ENCODE measurements at places on chromosomes 3 and 15.

DNA sequence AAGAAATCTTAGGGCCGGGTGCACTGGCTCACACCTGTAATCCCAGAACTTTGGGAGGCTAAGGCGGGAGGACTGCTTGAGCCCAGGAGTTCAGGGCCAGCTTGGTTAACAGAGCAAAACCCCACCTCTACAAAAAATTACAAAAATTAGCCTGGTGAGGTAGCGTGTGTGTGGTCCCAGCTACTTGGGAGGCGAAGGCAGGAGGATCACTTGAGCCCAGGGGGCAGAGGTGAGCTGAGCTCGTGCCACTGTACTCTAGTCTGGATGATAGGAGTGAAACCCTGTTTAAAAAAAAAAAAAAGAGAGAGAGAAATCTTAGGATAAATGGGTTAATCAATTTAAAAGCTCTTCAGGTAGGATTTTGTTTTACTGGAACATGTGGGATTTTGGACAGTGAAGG is 31.2 kb upstream of the DUT start:
- H3K36me3 ChIP-seq: no peaks in the 10 kb centered on the region
- no peaks in the 10 kb centered on the region for H3K4me1 ChIP-seq
- H3K27me3 ChIP-seq: no peaks in the 10 kb centered on the region
- H3K4me3 ChIP-seq: no peak overlapping the region
- no peak for DNase-seq
- H3K27ac ChIP-seq: no peak overlapping the region

GRCh38 chr15:74835312-74835823 is 7.6 kb downstream of the ULK3 start:
- H3K36me3 ChIP-seq: no peaks in the 10 kb centered on the region
- H3K4me1 ChIP-seq: no peaks in the 10 kb centered on the region
- no peak for DNase-seq
- no peaks in the 10 kb centered on the region for H3K27me3 ChIP-seq
- no peak overlapping the region for H3K27ac ChIP-seq

DNA sequence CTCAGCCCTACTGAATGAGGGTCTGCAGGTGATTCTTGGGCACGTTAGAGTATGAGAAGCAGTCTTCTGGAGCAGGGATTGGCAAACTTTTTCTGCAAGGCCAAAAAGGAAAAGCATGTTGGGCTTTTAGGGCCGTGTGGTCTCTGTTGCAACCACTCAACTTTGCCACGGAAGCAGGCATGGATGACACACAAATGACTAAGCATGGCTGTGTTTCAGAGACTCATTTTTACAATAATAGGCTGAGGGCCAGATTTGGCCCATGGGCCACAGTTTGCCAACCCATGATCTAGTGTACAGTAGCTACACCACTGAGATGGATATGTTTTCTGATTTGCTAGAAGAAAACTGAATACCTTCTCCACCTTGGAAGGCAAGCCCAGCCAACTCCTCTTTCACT is 66.1 kb upstream of the PRICKLE2 start:
- no peaks in the 10 kb centered on the region for H3K36me3 ChIP-seq
- H3K4me1 ChIP-seq: no peaks in the 10 kb centered on the region
- DNase-seq: no peak
- H3K4me3 ChIP-seq: no peak overlapping the region
- no peaks in the 10 kb centered on the region for H3K27me3 ChIP-seq

GRCh38 chr15:87489902-87490665 is 766.5 kb downstream of the NTRK3 start:
- H3K27ac ChIP-seq: no peak overlapping the region
- H3K4me1 ChIP-seq: no peaks in the 10 kb centered on the region
- H3K27me3 ChIP-seq: no peaks in the 10 kb centered on the region

- no peak overlapping the region for H3K4me3 ChIP-seq
- no peaks in the 10 kb centered on the region for H3K36me3 ChIP-seq
- no peaks in the 10 kb centered on the region for H3K4me1 ChIP-seq
- H3K27ac ChIP-seq: no peak overlapping the region
Observed at GRCh38 chr15:52924630-52925029, 134.5 kb upstream of the ONECUT1 start.

DNA sequence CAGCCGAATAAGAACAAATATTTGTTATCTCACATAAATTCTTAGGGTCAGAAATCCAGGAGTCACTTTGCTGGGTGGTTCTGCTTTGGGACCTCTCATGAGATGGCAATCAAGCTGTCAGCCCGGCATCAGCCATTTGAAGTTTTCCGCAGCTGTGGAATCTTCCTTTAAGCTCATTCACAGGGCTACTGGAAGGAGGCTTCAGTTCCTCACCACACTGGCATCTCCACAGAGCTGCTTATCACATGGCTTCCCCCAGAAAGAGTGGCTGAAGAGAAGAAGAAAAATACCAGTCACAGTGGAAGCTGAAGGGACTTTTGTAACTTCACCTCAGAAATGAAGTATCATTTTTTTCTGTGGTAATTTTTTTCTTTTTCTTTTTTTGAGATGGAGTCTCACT is 267.7 kb downstream of the CHL1 start:
- H3K36me3 ChIP-seq: no peaks in the 10 kb centered on the region
- no peaks in the 10 kb centered on the region for H3K27me3 ChIP-seq
- no peak for DNase-seq
- H3K4me3 ChIP-seq: no peak overlapping the region

GRCh38 chr3:127390365-127391025 is 102.6 kb upstream of the PRR20G start:
- DNase-seq: no peak
- no peaks in the 10 kb centered on the region for H3K36me3 ChIP-seq
- H3K27ac ChIP-seq: no peak overlapping the region
- H3K4me1 ChIP-seq: no peaks in the 10 kb centered on the region
- no peaks in the 10 kb centered on the region for H3K27me3 ChIP-seq
- no peak overlapping the region for H3K4me3 ChIP-seq

DNA sequence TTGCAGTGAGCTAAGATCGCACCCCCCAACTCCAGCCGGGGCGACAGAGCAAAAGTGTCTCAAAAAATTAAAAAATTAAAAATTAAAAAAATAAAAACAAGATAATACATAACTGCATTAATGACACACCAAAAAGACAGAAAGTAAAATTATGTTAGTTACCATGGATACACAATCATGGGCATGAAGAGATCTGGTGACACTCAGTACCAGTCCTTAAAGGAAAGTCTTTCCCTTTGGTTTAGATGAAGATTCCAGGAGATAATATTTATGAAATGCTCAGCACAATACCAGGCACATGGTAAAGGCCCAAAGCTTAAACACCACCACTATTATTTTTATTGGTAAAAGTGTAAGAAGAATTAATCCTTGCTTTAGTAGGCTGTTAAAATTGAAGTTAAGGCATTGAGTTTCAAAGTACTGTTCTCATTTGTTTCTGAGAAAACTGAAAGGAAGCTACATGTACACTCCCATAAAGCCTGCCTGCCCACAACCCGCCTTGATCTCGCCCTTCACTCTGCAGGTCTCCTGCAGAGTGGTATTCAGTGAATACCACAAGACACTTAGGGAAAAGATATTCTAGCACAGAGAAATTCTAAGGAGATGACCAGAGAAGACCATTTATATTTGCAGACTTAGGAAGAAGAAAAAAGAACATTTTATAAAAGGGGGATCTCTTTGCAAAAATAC is 52.3 kb downstream of the SUCLG2 start:
- H3K4me3 ChIP-seq: no peak overlapping the region
- H3K4me1 ChIP-seq: peaks cover 75% of the 10 kb centered on the region
- H3K27me3 ChIP-seq: no peaks in the 10 kb centered on the region
- H3K36me3 ChIP-seq: no peaks in the 10 kb centered on the region
- H3K27ac ChIP-seq: no peak overlapping the region
- DNase-seq: peak; percentile 31

GRCh38 chr15:52575072-52575471 is 6.2 kb upstream of the ARPP19 start:
- DNase-seq: no peak
- no peak overlapping the region for H3K27ac ChIP-seq
- no peak overlapping the region for H3K4me3 ChIP-seq
- H3K36me3 ChIP-seq: no peaks in the 10 kb centered on the region

DNA sequence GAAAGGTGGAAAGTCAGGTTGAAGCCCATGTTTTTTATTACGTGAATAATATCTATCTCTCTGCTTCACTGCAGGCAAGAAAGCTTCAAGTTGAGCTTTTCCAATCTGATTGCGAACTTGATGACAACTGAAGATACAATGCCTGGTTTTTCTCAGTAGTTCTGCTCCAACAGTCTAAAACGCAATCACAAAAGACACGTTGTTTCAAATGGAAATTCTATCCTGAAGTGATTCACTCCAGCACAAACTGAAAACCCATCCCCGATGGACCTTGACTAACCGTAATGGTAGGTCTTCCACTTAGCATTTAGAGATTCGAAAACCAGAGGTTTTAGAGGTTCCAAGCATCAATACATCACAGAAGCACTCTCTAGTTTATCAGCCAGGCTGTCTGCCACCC is 10.6 kb downstream of the B4GALT4 start:
- H3K27ac ChIP-seq: no peak overlapping the region
- DNase-seq: no peak
- H3K27me3 ChIP-seq: no peaks in the 10 kb centered on the region
- no peak overlapping the region for H3K4me3 ChIP-seq
- peaks cover 35% of the 10 kb centered on the region for H3K36me3 ChIP-seq

- H3K36me3 ChIP-seq: no peaks in the 10 kb centered on the region
- peaks cover 40% of the 10 kb centered on the region for H3K4me1 ChIP-seq
- no peak for DNase-seq
- H3K4me3 ChIP-seq: no peak overlapping the region
- no peaks in the 10 kb centered on the region for H3K27me3 ChIP-seq
Observed at GRCh38 chr3:27907148-27907547, 185.0 kb upstream of the EOMES start.

- no peak overlapping the region for H3K27ac ChIP-seq
- no peaks in the 10 kb centered on the region for H3K4me1 ChIP-seq
- DNase-seq: no peak
- H3K27me3 ChIP-seq: no peaks in the 10 kb centered on the region
Observed at GRCh38 chr3:12255393-12255792, 33.5 kb upstream of the PPARG start.

DNA sequence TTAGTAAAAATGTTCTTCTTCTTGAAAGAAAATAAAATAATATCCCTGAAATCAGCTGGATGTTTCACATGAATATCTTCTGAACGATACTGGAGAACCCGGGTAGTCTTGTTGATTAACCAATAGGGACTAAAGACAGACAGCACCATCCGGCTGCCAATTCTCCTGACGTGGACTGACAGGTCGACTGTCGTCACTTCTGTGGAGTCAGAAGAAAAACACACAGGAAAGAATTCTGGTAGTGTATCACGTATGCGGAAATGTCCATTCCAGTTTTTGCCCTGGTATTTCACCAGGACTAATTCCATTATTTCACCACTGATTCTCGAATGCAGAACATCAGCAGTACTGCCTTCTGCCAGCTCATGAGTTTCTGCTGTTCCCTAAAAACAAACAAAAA is 144.6 kb downstream of the VPS13C start:
- H3K27ac ChIP-seq: no peak overlapping the region
- H3K27me3 ChIP-seq: no peaks in the 10 kb centered on the region

DNA sequence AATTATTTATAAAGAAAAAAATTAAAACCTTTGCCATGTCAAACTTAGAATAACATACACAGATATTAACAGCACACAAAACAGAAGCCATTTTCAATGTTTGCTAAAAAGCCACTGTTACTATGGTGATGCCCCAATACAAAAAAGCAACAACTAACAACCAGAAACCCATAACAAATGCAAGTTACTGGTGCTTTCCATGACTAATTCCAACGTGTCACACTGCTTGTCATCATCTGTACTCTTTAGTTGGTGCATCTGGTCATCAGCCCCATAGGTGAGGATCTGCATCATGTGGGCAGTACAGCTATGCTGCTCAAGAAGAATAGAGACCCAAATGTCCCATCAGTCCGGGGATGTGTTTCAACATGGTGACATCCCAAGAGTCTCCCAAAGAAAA is 52.8 kb downstream of the ATP8B4 start:
- H3K27ac ChIP-seq: no peak overlapping the region
- no peaks in the 10 kb centered on the region for H3K4me1 ChIP-seq
- no peaks in the 10 kb centered on the region for H3K27me3 ChIP-seq

GRCh38 chr3:8233938-8234337 is 267.7 kb upstream of the LMCD1 start:
- no peaks in the 10 kb centered on the region for H3K27me3 ChIP-seq
- no peaks in the 10 kb centered on the region for H3K36me3 ChIP-seq
- no peak overlapping the region for H3K27ac ChIP-seq
- no peaks in the 10 kb centered on the region for H3K4me1 ChIP-seq
- no peak for DNase-seq

DNA sequence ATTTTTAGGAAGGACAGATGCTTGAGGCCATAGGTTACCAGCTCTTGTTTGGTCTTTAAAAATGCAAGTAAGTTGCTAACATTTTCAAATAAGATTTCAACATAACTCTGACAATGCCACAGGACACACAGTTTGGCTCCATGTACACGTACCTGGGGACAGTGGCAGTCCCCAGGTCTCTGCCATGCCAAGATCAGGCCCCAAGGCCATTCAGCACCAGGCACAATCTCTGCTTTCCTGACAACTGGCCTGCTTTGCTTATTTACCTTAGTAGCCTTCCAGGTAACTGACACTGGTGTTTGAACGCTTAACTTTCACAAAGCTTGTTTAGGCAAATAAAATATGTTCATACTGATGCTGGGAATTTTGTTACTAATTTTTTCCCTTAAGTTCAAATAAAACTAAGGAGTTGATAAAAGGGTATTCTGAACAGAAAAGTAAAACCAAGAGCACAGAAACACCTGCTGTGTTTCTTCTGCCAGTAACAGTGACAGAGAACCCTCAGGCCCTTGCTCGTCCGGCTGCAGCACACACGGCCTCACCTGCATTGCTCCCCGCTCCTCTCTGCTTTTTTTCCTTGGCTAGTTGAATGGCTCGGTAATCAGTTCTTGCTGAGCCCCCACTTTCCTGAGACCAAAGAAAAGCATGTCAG is 16.5 kb downstream of the ZXDC start:
- DNase-seq: no peak
- H3K27me3 ChIP-seq: no peaks in the 10 kb centered on the region
- H3K4me1 ChIP-seq: no peaks in the 10 kb centered on the region
- peaks cover 44% of the 10 kb centered on the region for H3K36me3 ChIP-seq
- no peak overlapping the region for H3K27ac ChIP-seq

GRCh38 chr3:83877910-83878309 is 1080.9 kb upstream of the CADM2 start:
- no peaks in the 10 kb centered on the region for H3K27me3 ChIP-seq
- DNase-seq: no peak
- no peak overlapping the region for H3K27ac ChIP-seq
- H3K36me3 ChIP-seq: no peaks in the 10 kb centered on the region

GRCh38 chr3:182568876-182569275 is 224.4 kb upstream of the ATP11B start:
- no peaks in the 10 kb centered on the region for H3K27me3 ChIP-seq
- no peak overlapping the region for H3K4me3 ChIP-seq
- no peaks in the 10 kb centered on the region for H3K36me3 ChIP-seq

GRCh38 chr15:81165535-81165934 is 31.1 kb upstream of the IL16 start:
- H3K27ac ChIP-seq: no peak overlapping the region
- DNase-seq: no peak

DNA sequence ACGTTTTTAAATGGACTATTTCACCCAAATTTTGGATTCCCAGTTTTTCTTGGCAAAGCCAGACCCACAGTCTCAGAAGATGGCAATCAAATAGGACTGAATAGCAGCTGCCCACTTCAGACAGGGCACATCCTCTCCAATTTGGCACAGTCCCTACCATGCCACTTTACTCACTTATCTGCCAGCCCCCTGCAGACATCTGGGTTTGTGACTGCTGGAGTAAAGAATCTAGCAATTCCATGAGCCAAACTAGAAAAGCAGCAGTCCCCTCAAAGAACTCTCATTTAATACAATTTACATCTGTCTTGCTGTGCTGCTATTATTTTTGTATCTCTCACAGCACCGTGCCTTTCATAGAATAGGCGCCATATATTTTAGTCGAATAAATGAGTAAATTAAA is 16.0 kb upstream of the LRRN1 start:
- DNase-seq: no peak
- no peaks in the 10 kb centered on the region for H3K27me3 ChIP-seq
- H3K4me3 ChIP-seq: no peak overlapping the region
